ENCODE measurements at places on chromosomes 1 and 21.

DNA sequence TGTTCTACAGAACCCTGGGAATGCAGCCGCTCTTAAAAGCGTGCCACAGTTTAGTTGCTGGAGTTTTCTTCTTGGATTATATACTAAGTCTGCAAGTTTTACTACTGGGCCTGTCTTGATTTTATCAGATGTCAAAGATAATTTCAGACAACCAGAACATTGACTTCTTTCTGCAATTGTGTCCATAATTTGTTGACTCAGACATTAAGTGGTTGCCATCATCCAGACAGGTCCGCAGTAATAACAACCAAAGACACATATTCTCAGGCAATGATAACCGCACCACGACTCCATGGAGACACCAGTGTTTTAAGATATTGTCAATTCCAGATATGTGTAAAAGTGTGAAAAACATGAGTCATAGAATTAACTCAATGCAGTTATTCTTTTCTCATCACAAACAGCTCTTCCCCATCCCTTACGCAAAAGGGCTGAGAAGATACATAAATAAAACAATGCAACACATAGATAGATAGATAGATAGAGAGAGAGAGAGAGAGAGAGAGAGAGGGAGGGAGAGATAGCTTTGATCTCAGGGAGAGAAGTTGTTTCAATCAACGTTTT lies 90.4 kb upstream of the FMN2 start:
- no peak for DNase-seq

DNA sequence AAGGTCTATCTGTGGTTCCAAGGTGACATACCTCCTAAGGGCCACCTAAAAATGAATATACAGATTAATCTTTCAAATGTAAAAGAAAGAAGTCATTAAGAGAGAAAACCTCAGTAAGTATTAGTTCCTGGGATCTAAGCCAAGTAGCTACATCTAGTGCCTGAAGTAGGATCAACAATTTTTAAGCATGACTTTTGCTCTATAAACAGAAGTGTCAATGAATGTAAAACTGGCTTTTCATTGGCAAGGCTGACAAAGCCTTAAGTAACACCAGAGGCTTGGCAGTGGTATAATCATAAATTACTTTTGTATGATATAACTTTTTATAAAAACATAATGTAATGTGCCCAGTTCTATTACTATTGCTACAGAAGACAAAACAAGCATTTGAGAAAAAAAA lies 12.2 kb upstream of the ACADM start:
- no peak for DNase-seq

GRCh38 chr1:28668956-28669723 lies 556 bp downstream of the GMEB1 start:
- peak; percentile 82 for DNase-seq

DNA sequence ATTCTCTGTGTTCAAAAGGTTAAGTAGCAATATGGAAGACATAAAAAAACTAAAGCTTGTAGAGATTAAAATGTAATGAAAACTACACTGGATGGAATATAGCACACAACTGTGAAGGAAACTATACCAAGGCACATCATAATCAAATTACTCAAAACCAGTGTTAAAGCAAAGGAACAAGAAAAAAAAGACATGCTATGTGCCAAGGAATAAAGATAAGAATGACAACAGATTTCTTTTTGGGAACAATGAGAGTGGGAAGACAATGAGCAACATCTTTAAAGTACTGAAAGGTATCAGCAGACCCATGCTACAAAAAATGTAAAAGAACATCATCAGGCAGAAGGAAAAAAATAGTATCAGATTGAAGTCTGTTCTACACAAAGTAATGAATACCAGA lies 157.8 kb downstream of the VPS13D start:
- no peak for DNase-seq

- no peak for DNase-seq
Measured at GRCh38 chr21:17859661-17860060, 40.5 kb upstream of the C21orf91 start.

DNA sequence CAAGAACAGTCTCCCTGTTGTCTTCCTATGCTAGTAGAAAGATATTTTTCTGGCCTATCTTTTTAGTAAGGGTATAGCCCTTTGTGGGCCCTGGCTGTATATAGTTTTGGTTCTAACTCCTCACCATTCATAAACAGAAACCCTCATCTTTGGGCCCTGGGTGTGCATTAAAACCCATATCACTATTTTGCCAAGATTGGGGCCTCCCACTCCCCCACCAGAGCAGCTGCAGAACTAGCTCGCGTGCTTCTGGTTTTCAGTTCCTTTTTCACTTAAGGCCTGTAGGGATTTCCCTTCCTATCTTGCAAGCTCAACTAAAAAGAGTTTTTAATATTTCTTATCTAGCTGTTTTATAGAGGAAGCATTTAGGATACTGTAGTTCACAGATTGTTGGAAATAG lies 106.4 kb downstream of the RGL1 start:
- DNase-seq, result no peak

GRCh38 chr1:229325401-229325800 lies 17.4 kb downstream of the CCSAP start:
- no peak for DNase-seq

DNA sequence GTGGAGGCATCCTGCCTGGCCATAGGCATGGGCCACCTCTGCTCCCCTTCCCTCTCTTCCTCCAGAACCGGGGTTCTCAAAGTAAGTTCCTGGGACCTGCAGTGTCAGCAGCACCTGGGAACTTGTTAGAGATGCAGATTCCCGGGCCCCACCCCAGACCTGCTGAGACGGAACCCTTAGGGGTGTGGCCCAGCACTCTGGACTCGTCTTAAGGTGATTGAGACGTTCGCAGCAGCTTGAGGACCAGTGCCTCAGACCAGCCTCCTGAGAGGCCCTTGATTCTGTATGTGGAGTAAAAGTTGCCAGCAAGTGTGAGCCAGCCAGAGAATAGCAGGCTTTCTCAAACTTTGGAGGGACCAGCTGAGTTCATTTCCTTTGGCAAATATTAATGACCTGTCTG lies 14.2 kb downstream of the COQ8A start:
- DNase-seq, result no peak

- peak; percentile 93 for DNase-seq
Measured at GRCh38 chr1:109218516-109218915, 4.8 kb downstream of the SARS1 start.

DNA sequence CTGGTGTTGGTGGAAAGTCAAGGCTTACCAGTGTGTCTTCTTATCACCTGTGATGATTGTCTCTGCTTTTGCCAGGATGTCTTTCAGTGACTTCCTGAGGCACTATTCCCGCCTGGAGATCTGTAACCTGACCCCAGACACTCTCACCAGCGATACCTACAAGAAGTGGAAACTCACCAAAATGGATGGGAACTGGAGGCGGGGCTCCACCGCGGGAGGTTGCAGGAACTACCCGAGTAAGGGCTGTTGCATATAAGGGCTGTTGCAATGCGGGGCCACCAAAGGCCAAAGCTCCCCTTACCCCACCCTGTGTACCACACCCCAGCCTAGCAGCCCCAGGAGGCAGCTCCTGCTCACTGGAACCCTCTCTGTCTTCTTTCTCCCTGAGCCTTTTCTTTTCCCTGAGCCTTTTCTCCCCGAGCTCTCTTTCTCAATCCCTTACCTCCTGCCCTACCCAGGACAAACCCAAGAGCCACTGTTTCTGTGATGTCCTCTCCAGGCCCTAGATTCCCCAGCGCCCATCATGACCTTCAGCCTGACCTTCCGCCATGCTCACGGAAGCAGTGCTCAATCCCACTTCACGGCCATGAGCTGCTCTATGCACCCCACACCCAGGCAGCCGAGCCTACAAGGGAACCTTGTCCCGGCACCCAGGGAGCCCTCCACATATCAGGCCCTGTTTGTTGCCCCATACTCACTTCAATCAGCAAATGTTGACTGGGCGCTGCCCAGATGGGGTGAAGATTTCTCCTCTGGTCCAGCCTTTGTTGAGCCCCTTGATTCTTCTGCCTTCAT lies 40.6 kb downstream of the CAPN2 start:
- DNase-seq, result no peak

- DNase-seq, result no peak
Measured at GRCh38 chr1:225777058-225777582, 506 bp upstream of the SRP9 start.

GRCh38 chr1:24566236-24566867 lies 10.5 kb downstream of the NCMAP start:
- no peak for DNase-seq

- DNase-seq, result no peak
Measured at GRCh38 chr1:26112407-26112775, 767 bp downstream of the PDIK1L start.

DNA sequence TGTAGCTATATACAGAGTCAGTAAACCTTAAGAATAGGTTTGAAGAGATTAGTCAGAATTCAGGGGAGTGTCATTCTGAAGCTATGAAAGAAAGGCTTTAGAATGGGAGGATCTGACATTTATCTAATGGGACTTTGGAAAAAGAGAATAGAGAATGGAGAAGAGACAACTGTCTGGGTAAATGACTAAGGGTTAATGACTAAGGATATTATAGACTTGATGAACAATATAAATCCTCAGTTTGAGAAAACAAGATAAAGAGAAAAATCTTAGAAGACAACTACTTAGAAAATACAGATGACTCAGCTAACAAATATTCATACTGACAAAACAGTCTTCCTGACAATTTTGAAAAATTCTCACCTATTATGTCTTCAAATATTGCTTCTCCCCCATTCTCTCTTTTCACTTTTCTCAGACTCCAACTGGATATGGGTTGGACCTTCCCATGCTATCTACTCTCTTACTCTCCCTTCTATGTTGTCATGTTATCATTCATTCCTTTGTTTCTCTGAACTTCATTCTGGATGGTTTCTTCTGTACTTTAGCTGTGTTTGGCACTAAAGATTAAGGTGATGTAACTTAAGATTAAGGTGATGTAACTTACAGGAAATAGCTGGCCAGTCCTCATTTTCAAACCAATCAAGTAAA lies 20.4 kb downstream of the SLC16A1 start:
- peak; percentile 6 for DNase-seq

DNA sequence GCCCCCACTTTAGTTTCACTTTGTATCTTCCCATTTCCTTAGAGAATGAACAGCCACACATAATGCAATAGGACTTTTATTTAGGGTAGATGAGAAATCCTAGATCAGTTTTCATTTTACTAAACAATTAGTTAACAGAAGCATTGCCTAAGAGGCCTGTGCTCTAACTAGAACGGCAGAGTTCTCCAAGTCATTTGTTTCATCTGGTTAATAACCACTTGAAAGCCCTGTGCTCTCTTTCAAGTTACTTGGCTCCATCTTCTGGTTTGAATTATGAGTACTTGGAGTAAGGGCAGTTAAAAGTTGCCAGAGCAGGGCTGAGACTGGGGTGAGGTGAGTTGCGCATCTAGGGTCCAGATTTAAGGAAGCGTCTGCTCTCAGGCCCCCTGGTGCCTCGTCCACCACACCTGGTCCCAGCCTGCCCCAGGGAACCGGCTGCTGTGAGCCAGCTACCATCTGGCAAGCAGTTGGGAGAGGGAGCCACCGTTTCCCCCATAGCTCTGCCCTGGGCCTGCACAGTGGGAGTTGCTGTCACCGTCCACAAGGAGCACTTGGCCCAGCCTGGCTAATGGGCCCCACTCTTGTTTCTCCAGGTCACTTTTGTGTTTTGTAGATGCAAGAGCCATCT lies 18.1 kb upstream of the SLC44A3 start:
- DNase-seq, result peak; percentile 80

GRCh38 chr1:3488432-3488831 lies 34.0 kb downstream of the ARHGEF16 start:
- DNase-seq, result no peak

GRCh38 chr21:29449306-29449950 lies 150.7 kb downstream of the BACH1 start:
- DNase-seq, result no peak

DNA sequence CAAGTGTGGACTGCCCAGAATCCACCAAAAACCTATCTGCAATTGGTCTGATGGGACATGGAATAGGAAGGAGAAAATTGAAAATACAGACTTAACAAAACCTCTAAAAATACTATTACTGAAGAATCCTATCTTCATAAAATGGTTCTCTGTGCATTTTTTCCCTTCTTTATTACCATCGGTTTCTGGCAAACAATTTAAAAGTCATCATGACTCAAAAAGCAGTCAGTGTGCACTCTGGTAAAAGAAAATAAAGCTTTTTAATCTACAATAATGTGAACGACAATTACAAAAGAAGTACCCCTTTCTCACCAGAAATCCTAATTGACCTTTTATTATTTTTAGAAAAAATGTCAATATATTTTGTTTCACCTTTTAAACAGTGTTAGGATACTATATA lies 186.3 kb downstream of the TPR start:
- no peak for DNase-seq

DNA sequence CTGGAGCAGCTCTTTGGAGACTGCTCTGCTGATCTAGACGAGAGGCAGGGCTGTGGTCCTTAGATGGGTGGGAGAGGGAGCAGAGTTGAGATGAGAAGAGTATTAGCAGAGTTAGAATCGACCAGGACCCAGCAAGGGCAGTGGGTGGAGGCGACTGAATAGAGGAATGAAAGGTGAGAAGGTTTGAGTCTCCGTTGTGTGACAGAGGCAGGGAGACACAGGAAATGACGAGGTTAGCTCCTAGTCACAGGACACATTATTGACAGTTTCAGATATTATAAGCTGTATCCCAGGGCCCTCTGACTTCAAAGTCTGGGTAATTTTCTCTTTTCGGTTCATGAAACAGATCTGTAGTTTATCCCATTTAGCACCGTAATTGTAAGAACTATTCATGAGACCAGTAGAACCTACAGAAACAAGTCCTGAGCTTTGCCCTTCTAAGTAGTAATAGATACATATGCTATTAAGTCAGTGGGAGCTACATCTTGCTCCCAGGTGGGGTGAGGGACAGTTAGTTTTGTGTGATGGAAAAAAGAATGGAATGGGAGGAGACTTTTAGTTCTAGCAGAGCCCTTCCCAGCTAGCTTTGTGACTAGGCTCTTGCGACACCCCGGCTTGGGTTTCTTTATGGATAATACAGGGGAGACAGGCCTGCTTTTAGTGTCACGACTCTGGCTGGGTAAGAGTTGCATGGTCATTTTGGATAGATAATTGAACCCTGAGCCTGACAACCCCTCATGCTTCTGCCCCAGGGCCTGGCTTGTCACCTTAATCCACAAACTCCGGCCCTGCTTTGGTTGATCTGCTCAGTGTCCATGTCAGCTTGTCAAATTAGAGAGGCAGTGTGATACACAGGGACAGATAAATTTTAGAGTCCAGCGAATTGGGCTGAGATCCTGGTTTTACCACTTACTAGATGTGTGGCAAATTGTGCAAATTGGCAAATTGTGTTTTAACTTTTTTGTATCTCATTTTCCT lies 70.2 kb downstream of the UCK2 start:
- DNase-seq, result no peak

DNA sequence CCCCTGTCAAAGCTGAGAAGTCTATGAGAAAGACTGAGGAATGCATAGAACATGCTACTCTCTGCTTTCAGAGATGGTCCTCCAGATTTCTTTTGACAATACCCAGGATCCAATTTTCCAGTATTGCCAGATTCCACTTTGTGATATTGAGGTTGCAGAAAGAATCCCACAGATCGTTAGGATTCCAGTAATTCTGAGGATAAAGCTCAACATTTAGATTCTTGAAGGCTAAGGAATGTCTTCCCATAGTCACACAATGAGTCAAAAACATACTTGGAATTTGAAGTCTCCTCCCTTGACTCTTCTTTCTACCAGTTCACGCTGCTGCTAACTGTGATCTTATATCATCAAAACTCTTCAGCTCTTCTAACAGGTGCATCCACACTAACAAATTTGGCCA lies 57.1 kb downstream of the TNFSF18 start:
- no peak for DNase-seq

GRCh38 chr1:205056188-205056611 lies 13.2 kb downstream of the CNTN2 start:
- no peak for DNase-seq
